NCI-H2171 (cell line): ENCODE measurements at places on chromosomes 11 and 22.

- no peak for DNase-seq
These were observed 19.7 kb upstream of the APOL3 start for GRCh38 chr22:36180038-36180880.

DNA sequence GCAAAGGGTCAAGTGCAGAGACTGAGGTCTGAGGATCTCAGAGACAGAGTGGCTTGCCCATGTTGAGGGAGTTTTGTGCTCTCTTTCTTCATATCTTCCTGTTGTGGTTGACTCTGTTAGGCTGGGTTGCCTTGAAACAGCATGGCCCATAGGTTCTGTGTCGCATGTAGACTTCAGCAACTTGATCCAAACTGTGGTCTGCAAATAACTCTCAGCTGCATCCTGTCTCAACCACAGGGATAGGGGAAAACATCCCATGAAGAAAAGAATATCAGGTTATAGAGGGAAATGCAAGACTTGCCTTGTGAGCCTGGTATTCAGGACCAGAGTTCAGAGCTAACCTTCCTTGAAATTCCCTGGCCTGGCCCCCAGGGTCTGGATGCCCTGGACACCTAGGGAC lies 69.4 kb downstream of the FLI1 start:
- no peak for DNase-seq

DNA sequence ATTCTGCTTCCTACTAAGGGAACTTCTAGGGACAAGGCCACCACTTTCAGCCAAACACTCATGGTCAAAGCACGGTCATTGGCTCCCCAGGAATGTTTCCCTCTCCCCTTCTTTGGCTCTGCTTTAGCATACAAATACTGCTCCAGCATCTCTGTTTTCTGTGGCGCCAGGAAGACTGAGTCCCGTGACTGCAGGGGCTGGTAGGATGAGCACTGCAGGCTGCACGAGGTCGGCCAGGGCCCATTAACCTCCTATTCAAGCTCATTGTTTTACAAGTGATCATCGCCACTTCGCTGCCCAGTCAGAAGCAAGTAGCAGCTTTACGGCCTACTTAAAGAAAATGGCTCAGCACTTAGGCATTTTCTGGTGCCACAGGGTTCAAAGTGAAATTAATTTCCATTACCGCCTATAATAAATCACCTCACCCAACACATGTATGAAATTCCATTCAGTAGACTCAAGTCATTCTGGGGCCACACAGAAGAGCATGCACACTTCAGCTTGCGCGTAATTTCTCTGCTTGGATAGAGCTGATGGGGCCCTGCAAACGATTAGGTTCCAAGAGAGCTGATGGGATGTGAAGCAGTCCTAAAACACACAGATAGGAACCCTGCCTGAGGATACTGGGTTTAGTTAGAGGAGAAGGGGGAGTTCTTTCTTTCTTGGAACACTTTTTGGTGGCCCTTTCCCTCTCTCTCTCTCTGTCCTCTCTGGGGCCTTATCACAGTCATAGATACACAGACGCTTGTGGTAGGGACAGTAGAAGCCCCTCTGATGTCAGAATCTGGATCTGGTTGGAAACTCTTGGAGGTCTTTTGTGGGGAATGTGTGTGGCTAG lies 173.7 kb downstream of the KIF18A start:
- no peak for DNase-seq

GRCh38 chr11:127055236-127055635 lies 54.7 kb upstream of the KIRREL3 start:
- no peak for DNase-seq

GRCh38 chr11:45470151-45470793 lies 184.1 kb upstream of the SYT13 start:
- DNase-seq: no peak

DNA sequence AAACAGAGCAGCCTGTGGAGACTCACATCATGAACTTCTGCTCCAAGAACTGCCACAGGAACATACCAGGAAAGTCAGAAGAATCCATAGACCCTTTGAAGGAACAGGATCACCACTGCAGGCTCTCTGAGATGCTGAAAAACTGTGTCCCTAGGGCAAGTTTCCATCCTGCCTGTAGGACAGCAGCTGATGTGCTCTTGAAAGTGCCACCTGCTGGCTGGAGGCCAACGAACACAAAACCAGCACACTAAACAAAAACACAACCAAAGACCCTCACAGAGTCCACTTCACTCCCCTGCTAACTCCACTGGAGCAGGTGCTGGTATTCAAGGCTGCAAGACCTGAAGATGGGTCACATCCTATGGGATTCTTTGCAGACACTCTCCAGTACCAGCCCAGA lies 12.0 kb upstream of the NXPE1 start:
- DNase-seq: no peak

GRCh38 chr11:75078233-75078632 lies 18.4 kb downstream of the OR2AT4 start:
- no peak for DNase-seq

DNA sequence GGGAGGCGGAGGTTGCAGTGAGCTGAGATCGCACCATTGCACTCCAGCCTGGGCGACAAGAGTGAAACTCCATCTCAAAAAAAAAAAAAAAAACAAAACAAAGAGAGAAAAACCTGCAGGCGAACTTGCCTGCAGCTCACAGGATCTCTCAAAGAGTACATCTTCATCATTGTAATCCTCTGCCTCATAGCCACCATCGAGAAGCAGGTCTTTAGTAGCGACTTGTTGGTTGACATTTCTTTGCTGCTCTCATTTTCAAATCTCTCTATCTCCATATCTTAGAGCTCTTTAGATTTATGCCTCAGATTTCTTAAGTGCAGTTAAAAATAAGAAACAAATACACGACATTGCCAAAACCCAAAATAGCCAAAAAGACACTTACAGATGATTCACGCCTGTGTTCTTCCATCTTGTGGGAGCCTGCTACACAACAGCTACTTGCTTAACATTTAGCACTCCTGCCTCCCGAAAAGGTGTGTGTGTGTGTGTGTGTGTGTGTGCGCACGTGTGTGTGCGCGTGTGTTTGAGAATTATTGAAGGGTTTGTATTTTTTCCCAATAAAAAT lies 14.6 kb downstream of the FAM227A start:
- DNase-seq: no peak

DNA sequence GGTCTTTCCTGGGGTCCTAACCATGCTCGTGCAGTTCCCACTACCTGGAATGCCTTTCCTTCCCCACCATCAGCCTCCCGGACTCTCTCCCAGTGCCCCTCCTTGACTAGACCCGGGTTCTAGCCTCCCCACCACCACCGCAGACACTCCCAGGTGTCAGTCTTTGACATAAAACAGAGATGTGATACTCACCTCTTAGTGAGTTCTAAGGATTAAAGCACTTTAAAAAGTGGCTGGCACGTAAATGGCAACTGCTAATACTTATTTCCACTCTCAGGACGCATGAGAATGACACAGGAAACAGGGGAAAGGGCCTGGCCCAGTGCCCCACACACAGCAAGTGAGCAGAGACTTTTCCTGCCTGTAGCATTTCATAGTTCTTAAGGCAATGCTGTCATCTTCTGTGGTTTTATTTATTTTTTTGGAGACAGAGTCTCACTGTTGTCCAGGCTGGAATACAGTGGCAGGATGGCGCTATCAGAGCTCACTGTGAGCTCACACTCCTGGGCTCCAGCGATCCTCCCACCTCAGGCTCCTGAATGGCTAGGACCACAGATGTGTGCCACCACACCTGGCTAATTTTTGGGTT lies 1.9 kb upstream of the SLC25A45 start:
- no peak for DNase-seq

DNA sequence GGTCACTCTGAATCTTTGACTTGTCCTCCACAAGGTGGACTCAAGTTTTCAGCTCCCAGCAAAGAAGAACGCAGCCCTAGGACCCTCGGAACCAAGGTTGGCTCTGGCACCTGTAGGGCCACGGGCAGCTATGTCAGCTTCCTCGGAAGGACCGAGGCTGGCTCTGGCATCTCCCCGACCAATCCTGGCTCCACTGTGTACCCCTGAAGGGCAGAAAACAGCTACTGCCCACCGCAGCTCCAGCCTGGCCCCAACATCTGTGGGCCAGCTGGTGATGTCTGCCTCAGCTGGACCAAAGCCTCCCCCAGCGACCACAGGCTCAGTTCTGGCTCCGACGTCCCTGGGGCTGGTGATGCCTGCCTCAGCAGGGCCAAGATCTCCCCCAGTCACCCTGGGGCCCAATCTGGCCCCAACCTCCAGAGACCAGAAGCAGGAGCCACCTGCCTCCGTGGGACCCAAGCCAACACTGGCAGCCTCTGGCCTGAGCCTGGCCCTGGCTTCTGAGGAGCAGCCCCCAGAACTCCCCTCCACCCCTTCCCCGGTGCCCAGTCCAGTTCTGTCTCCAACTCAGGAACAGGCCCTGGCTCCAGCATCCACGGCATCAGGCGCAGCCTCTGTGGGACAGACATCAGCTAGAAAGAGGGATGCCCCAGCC lies 2.2 kb downstream of the INPP5J start:
- no peak for DNase-seq

DNA sequence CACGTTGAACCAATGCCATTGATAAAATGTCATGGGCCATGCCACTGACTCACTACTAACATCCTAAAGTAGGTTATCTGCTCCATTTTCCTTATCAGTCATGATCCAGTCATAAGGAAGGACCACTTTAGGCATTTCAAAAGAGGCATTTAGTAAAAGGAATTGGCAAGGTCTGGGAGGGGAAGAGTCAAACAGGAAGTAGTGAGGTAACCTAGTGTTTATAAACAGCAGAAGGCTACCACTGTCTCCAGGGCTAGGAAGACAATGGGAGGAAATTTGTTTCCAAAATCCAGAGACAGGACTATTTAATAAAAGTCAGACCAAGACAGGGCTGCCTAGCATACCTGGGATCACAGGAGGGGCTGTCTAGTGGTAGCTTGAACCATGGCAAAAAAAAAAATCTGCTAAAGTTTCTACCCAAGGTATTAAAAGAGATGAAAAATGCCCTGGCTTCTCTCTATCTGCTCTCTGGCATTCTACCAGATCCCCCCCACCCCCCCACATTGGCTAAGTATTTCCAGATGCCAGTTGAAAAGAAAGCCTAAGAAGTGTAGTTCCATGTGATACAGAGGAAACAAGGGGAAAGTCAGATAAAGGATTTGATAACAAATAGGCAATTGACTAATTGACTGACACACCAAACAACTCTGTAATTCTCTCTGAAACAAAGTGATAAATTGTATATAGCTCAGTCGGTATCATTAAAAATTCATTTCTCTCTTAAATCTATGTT lies 50.4 kb upstream of the C11orf87 start:
- DNase-seq: no peak

DNA sequence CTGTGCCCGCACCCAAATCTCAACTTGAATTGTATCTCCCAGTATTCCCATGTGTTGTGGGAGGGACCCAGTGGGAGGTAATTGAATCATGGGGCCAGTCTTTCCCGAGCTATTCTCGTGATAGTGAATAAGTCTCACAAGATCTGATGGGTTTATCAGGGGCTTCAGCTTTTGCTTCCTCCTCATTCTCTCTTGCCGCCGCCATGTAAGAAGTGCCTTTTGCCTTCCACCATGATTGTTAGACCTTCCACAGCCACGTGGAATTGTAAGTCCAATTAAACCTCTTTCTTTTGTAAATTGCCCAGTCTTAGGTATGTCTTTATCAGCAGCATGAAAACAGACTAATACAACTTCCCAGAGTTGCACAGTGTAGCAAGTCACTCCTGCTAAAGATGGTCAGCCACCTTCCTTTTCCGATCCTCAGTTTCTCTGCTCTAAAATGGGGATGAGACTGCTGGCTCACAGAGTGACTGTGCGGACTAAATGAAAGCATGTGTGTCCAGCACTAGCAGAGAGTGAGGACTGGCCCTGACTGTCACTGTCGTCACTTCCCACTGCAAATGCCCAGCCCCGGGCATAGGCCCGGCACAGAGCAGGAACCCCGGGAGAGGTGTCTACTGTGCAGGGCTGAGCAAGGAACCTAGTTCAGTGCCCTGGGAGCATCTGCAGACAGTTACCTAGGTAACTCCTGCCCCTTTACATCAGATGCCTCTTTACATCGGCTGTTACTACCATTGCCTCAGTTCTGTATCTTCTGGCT lies 9.5 kb downstream of the TSKU start:
- DNase-seq: no peak

GRCh38 chr22:19105456-19105855 lies 16.8 kb downstream of the DGCR2 start:
- no peak for DNase-seq

DNA sequence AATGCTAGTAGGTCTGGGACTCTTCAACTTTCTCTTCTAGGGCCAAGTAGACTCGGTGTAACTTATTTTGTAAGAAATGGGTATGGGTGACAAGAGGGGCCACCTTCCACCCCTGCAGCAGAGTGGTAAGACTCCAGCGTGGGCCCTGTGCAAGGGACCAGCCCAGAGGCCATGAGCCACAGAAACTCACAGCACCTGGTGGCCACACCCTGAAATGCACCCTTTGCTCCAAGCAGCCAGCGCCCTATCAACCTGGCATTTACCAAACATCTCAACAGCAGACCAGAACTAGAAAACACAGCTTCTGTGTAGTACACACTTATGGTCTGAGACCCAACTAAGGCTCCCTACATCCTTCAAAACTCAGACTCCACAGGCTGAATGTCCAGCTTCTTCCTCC lies 5.7 kb downstream of the CDCA5 start:
- no peak for DNase-seq

DNA sequence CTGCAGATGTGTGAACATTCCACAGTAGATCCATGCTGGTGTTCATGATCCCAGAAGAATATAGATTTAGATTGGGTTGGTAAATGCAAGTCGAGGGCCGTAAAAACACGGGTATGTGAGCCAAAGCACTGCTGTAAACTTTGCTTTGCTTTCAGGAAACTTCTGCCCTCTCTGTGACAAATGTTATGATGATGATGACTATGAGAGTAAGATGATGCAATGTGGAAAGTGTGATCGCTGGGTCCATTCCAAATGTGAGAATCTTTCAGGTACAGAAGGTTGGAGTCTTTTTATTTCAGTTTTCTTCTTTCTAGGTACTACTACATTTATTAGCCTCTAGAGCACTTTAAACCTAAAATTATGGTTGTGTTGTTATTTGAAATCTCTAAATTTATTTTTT lies 36.2 kb upstream of the TTC36 start:
- no peak for DNase-seq

DNA sequence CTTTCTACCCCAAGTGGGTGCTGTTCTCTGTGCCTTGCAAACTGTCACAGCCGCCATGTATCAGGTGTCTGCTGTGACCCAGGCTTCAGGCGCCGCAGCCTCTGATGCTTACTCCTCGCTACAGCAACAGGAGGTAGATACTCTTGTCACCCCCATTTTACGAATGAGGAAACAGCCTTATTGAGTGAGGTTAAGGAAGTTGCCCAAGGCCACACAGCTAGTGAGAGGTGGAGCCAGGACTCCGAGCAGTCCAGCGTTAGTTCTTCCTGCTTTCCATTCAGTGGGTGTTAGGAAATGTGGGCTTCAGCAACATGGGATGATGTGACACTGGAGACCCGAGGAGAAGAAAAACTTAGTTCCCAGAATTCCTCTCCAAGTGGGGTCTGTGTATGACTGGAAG lies 14.3 kb downstream of the RNF215 start:
- no peak for DNase-seq

- DNase-seq: no peak
These were observed 1.3 kb upstream of the NRIP3 start for GRCh38 chr11:9005087-9005486.
